ENCODE measurements at places on chromosomes 6 and 20.

GRCh38 chr6:134079406-134079921, 27.0 kb upstream of the SLC2A12 start:
- no peak for DNase-seq

DNA sequence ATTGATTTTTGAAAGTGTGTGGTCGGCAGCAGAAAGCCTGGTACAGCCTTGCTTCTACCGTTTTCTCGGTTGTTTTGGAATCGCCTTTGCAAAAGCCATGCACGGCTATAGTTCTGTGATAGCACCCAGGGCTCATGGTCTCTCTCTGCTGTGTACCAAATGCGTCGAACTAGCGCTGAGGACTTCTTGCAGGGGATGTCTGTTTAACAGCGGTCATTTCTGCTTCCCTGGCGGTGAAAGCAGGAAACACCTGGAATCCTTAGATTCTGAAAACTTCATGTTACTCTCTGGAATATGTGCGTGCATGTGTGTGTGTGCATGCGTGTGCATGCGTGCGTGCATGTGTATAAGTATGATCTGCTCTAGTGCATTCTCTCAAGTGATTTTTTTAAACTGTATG, 26.1 kb upstream of the GCNT2 start:
- no peak for DNase-seq

DNA sequence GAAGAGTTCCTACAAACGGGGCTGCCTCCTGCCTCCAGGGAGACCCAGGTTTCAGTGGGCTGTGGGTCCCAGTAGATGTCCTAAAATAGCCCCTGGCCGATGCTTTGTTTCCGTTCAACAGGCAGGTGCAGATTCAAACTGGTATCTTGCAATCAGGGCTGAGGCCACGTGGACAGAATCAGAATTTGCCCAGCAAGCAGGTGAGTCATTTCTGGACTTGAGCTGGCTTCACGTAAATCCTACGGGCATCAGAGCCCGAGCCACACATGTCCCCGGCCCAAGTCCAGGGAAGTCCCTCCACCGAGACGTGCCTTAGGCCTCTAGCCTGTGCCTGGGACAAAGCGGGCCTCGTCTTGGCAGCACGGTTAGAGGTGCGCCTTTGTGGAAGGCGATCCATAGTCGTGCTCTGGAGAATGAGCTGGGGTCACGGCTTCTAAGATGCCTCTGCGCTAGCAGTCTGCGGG, 101.6 kb upstream of the FRMD1 start:
- DNase-seq: no peak

- no peak for DNase-seq
Measured at GRCh38 chr6:17276766-17277165, 4.4 kb upstream of the RBM24 start.

GRCh38 chr20:4445784-4446183, 275.9 kb upstream of the PRND start:
- DNase-seq: no peak

- no peak for DNase-seq
Measured at GRCh38 chr6:47484616-47485015, 7.0 kb downstream of the CD2AP start.

- DNase-seq: no peak
Measured at GRCh38 chr20:15740046-15740775, 833.0 kb downstream of the KIF16B start.

DNA sequence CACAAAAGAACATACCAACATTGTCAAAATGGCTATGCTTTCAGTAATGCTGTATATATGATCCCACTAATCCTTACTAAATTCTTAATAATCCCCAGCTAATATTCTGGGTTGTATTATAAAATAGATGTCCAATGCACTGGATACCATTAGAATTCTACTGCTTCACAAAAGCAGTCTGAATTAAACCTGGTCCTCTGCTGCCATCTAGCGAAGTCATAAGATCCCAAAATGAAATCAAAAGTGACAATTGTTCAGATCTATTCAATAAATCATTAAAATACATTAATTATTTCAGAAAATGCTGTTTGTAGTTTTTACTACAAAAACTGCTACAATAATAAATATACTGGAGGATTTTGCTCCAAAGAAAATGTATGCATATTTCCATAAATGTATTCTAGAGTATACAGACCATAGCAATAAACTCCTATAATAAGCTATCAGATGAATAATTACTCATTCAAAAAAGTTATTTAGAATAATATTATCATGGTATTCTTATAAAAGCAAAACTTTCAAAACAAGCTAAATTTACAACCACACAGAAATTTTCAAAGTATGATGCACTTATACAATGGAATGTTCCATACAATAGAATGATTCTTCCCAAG, 92.6 kb downstream of the RNGTT start:
- DNase-seq: peak; percentile 27

GRCh38 chr20:11117808-11118528, 444.2 kb upstream of the JAG1 start:
- DNase-seq: no peak

DNA sequence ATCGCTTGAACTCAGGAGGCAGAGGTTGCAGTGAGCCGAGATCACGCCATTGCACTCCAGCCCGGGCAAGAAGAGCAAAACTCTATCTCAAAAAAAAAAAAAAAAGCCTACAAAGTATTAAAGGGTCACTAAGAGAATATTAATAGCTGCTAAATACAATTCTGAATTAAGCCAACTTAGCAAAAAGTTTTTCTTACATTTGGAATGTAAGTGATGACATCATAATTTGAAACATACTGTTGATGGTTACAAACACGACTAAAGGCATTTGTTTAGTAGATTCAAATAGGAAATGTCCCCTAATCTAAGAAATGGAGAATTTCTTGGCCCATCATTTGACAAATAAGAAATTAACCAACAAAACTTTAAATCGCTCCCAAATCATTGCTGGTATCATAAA, 282.8 kb downstream of the RNGTT start:
- no peak for DNase-seq

GRCh38 chr6:37092923-37093727, 76.8 kb upstream of the PIM1 start:
- DNase-seq: no peak

DNA sequence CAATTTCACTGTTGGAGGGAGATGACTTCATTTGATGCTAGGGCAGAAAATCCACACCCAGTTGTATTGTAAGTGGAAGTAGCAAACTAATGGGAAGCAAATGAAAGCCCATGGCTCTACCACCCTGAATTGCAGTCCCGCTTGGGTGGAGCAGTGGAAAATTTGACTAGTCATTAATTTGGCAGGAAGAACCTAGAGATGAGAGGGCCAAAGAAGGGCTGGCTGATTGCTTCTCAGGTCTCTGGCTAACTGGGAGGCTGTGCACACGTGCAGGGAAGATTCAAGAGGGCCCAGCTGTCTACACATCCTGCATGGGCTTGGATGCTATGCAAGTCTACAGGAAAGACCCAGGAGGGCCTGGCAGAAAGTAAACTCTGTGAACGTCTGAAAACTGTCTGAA, 466.2 kb downstream of the TFAP2A start:
- DNase-seq: no peak

- DNase-seq: no peak
Measured at GRCh38 chr6:123838505-123839234, 35.0 kb downstream of the NKAIN2 start.

- peak; percentile 69 for DNase-seq
Measured at GRCh38 chr20:47196091-47197081, 160.1 kb downstream of the ZMYND8 start.

DNA sequence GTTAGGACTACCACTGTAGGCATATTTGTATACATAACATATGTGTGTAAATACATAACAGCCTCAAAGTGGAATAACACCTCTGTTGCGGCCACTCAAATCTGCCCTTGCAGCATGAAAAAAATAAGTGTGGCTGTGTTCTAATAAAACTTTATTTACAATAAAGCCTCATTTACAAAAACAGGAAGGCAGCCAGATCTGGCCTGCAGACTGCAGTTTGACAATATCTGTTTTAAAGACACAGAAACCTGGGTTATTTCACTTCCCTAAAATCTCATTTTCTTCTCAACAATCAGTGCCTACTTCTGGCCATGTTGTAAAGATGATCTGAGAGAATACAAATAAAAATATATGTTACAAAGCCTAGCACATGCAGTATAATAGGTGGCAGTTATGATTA, 53.9 kb upstream of the SCML4 start:
- no peak for DNase-seq

DNA sequence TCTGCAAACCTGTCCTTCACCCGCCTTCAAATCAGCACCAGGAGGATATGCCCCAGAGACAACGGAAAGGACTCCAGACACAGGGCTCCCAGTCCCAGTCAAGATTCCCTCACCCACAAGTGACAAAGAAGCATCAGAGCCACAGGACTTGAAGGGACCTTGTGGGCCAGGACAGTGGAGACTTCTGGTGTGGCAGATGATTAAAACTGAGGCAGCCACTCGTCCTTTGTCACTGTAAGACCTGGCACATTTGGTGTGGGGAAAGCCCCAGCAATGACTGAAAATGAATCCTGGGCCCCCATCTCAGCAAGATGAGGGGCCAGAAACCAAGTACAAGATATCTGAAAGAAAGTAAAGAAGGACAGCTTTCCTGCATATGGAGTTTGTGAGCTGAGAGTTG, 15.6 kb upstream of the GMPR start:
- DNase-seq: no peak

DNA sequence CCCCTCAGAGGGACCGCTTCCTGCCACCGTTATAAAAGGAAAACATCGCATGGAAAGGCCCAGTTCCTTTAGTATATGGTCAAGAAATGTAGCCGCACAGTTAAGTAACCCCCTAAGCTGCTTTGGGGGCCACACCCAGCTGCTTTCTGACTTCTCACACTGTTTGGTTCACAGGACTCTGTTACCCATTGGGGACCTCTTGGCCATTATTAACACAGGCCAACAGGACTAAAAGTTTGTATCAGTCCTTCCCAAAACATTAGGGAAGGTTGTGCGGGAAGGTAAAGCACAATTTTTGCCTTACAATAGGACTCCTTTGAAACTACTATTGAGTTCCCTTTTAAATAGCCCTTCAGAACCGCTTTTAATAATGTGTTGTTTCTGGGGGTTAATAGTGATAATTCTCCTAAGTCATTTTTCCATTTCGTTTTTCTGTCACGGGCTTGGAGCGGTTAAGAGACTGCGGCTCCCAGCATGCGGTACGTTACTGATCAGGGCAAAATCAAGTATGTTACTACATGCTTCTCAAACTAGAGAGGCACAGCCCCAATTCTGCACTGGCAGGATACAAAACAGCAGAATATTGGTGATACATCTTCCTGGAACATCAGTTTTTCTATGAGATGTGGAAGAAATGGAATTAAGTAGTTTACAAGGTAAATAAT, 668 bp upstream of the RPP40 start:
- no peak for DNase-seq

DNA sequence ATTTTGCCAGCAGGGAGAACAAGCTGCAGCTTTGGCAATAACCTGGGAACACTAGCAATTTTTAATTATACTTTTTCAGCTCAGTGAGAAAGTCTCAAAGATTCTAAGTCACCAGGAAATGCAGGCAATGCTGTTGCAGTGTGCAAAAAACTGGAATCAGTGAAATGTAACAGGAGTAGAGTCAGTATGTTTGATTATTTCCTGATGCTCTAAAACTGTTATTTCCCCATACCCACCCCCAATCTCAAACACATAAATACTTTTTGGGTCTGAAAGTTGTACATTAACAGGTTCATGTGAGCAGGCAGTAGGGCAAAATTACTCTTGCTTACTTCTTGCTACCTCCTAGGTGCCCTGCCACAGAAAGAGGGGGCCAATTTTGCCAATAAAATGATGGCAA, 65.4 kb upstream of the BEND6 start:
- DNase-seq: no peak

DNA sequence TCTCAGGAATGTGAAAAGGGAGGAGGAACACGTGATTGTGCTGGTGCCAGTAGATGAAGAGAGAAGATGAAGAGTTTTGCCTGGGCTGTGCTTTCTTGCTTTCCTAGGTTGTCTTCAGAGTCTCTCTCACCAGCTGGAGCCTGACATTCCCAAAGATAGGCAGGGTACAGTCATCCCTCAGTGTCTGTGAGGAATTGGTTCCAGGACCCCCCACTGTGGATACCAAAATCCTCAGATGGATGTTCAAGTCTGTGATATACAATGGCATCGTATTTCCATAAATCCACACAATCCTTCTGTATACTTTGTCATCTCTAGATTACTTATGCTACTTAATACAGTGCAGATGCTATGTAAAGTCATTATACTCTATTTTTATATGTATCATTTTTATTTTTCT, 113.5 kb downstream of the SAMD5 start:
- DNase-seq: no peak

GRCh38 chr6:97029552-97029951, 105.0 kb downstream of the KLHL32 start:
- no peak for DNase-seq

- no peak for DNase-seq
Measured at GRCh38 chr6:119350952-119351372, 1.4 kb upstream of the MAN1A1 start.

DNA sequence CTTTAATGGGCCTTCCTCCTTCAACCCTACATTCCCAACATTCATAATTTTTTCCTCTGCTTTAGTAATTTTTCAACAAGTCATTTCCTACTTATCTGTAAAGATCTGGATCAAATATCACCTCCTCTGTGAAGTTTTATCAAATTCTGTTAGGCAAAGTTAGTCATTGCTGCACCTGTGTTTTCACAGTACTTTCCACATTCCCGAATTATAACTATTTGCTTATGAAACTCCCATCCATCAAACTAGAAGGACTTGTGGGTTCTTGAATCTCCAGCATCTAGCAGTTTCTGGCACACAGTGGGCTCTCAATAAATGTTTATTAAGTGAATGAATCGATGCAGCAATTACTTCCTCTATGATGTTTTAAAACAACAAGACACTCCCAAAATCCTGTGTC, 257.6 kb downstream of the HDGFL1 start:
- no peak for DNase-seq

- no peak for DNase-seq
Measured at GRCh38 chr20:10741060-10741459, 67.3 kb upstream of the JAG1 start.

DNA sequence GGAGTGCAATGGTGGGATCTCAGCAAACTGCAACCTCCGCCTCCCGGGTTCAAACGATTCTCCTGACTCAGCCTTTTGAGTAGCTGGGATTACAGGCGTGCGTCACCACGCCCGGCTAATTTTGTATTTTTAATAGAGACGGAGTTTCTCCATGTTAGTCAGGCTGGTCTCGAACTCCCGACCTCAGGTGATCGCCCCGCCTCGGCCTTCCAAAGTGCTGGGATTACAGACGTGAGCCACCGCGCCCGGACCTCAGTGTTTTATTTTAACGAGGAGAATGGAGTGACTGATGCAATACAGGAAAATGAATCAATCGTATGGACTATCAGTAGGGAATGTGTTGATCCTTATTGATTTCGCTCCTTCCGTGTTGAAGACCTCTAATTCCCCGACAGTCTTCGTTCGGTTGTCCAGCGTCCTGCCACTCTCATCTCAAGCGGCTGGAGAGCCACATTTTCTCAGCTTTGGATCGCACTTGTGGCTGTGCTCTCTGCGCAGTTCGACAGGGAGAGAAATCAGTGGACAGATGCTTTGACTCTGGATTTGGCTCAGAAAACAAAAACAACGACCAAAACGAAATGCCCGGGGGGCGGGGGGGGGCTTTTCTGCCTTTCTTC, 166.2 kb downstream of the TRIM27 start:
- DNase-seq: no peak

Measured in activated T-cell treated with anti-CD3 and anti-CD28 coated beads for 4 hours (primary cell).